Fibroblast of skin of scalp (primary cell): ENCODE measurements at places on chromosomes 7 and 10.

GRCh38 chr7:30797176-30798040 is 26.2 kb downstream of the MINDY4 start:
- DNase-seq, result no peak

- DNase-seq, result no peak
Observed at GRCh38 chr7:155094636-155095135, 24.6 kb downstream of the HTR5A start.

GRCh38 chr7:48419401-48419800 is 248.1 kb downstream of the ABCA13 start:
- no peak for DNase-seq

DNA sequence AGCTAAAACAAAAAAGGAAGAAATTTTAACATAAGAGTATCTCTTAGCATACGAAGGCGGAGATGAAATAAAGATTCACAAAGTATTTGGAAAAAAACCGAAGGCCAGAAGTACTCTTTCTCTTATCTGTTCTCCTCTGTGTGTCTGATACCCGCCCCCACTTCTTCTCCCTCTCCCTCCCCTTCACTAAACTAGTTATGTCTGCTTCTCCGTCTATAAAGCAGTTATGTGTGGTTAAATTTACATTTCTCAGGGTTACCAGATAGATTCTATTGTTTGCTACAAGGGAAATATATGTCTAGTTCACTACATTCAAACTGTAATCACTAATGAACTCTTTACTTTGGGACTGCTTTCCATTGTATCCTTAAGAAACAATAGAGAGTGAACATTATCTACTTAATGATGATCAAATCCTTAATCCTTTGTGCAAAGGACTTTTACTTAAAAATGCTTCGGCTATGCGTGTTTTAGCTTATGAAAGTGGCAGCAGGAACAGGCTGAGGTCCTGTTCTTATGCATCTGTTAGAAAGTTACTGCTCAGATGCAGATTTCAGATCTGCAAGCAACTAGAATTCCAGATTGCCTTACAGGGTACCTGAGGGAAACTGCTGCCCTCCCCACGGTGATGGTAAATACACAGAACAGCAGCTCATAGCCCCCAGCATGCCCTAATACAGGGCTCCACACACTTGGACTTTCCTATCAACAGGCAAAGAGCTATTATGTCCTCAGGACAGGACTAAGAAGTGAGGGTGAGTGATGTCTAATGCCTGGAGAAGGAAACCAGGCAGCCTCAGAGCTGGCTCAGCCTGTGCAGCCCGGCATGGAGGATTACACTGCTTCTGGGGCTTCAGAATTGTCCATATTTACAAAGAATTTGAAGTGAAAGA is 273.3 kb downstream of the FZD1 start:
- DNase-seq, result no peak
